ENCODE measurements at places on chromosomes 3 and 15. TPM values are rescaled to one million over a fixed set of nuclear protein-coding genes. Genes with fewer than 3 reads are reported as not detected.

GRCh38 chr15:32750979-32751378, 33.2 kb downstream of the GREM1 start:
- no peak for DNase-seq

- DNase-seq: peak; percentile 21
Measured at GRCh38 chr3:15527031-15527459, 5.5 kb upstream of the COLQ start.

DNA sequence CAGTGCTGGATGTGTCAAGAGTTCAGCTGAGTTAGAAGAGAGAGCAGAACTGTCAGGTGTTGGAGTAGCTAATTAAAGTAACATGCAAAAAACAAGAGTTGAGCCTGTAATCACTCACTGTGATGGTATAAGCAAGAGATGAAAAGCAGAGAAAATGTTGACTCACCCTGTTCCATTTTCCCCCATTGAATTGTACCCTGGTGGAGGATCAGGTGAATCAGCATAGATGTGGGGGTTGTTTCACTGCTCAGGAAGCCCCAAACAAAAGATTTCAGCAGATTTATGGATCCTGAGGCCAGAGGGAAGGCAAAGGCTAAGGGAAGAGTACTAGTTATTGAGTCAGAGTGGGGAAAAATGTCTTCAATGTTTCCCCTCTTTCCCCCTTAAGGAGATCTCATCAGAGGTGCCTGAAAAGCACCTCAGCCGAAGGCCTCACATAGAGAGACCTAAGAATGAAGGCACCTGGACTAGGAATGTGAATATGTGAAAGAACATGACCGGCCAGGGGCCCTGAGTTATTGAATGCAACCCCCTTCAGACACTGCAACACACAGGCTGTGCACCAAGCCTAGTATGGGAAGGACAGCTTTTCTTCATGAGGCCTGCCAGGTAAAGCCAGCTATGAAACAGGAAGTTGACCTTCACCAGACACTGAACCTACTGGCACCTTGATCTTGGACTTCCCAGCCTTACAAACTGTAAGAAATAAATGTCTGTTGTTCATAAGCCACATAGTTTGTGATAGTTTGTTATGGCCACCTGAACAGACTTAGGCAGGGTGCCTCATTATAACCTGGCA, 90.1 kb downstream of the TMCO5A start:
- no peak for DNase-seq

DNA sequence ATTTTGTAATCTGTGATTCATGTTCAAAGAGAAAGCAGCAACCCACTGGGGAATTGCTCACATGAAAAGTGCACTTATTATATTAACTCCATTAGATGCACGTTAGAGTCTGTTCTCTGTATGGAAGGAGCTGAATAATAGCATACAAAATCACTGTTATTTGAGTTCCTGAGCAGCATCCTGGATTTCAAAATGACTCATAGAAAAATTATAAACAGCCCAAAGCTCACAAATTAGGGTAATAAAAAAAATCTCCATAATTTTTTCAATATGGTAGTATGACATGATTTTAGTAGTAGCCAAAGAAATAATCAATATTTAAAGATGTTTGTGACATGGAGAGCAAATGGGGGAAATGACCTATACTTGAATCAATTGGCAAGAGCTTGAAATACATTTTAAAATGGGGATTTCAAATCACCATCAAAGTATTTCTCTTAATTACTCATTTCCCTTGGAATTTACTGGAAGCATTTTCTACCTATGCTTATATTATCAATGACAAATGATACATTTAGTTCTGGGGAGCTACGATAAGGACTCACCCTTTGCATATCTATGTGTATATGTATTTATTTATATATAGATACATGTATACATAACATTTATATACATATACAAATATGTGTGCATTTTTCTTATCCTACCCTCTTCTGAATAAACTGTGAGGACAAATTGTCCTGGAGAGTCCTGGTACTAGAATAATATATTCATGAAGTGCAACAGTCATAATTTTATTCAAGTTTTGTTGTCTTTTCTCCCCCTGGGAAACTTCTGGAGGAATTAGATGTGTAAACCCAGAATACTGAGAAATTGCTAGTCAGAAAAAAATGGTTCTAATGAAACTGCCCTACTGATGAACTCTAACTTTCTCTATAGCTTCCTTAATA, 116.3 kb downstream of the RPL22L1 start:
- DNase-seq: no peak

The TM4SF4 gene
- total RNA-seq: 2.7 TPM

DNA sequence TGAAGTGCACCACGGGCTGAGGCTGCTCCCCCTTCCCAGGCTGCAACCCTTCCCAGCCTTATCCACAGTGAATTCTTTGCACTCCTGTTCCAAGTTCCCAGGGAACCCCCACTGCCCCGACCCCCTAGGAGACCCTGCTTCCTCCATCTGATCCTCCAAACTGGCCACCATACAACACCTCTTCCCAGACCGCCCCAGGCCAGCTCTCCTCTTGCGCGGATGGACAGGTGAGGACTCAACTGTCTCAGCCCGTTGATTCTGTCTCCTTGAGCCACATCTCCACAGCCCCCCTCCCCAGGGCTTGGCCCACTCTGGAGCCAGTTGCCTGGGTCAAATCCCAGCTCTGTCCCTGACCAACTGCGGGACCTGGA, 21.7 kb downstream of the GRIP2 start:
- peak; percentile 7 for DNase-seq

GRCh38 chr3:16512435-16513140, 911 bp downstream of the RFTN1 start:
- DNase-seq: no peak
